ENCODE measurements at places on chromosomes 11 and 22.

DNA sequence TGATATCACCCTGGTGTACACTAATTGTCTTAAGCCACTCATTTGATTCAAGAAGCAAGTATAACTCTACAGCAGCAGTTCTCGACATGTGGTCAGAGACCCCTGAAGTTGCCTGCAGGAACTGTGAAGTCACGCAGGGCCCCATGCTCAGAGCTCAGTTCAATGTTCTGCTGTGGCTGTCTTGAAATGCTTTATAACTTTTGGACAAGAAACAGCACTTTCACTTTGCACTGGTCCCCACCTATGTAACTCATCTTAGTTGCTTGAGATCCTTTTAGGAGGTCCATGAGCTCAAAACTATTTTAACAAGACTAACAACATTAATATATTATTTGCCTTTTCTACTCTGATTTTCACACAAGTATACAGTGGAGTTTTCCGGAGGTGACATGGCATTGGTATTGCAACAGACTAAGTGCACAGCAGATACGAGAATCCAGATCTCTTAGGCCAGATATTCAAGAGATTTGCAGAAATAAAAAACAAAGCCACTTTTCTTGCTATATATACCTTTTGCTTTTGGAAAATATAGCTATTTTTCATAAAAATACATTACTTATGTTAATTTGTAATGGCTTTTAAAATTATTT is 64.8 kb downstream of the PRR5L start:
- DNase-seq: no peak

GRCh38 chr22:37777122-37777687 is 30.5 kb upstream of the GCAT start:
- DNase-seq: no peak

GRCh38 chr22:37661160-37661924 is 2.8 kb downstream of the PDXP start:
- no peak for DNase-seq

GRCh38 chr11:60389279-60389910 is 6.9 kb upstream of the MS4A14 start:
- DNase-seq: no peak

- no peak for DNase-seq
Observed at GRCh38 chr22:50544078-50544745, 1.5 kb upstream of the KLHDC7B start.

GRCh38 chr11:9821008-9821752 is 157.3 kb downstream of the SWAP70 start:
- no peak for DNase-seq

- no peak for DNase-seq
Observed at GRCh38 chr11:36048496-36049247, 104.8 kb downstream of the LDLRAD3 start.

DNA sequence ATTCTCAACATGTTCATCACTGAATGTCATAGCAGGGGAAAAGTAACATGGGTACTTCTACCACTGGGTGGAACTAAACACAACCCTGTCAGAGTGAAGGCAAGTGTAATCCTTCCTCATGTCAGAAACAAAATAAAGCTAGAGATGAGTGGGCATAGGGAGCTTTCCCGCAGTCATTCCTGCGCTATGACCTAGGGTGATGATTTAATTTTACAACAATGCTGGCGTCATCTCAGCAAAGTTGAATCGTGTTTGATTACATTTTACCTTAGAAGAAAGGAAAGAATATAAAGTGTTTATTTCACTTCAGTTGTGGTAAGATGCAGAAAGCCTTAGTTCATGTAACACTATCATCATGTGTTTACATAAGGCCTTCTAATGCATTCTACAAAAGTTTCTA is 355.6 kb downstream of the METTL15 start:
- no peak for DNase-seq

DNA sequence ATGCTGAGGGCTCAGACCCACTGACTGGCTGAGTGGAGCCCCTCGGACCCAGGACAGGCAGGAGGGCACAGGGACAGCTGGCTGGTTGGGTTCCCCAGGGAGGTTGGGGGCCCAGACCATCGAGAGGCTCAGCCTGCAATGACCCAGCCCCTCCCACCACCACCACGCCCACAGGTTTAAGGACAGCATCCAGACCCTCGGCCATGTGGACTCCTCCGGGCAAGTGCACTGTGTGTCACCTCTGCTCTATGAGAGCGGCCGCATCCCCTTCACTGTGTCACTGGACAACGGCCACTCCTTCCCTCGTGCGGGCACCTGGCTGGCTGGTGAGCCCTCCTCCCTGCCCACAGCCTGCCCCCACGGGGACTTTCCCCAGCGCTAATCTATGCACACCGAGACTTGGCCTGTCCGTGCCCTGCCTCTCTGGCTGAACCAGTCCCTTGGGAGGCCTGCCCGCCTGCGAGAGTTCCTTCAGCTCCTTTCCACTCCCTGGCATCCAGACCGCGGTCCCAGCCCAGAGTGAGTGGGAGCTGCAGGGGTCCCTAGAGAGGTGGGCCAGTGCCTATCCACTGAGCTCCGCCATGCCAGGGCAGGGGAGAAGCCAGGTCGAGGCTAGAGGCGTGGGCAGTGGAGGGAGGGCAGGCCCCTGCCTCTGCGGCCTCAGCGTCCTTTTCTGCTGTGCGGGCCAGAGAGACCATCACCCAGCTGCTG is 2.2 kb downstream of the SUSD2 start:
- DNase-seq: no peak

DNA sequence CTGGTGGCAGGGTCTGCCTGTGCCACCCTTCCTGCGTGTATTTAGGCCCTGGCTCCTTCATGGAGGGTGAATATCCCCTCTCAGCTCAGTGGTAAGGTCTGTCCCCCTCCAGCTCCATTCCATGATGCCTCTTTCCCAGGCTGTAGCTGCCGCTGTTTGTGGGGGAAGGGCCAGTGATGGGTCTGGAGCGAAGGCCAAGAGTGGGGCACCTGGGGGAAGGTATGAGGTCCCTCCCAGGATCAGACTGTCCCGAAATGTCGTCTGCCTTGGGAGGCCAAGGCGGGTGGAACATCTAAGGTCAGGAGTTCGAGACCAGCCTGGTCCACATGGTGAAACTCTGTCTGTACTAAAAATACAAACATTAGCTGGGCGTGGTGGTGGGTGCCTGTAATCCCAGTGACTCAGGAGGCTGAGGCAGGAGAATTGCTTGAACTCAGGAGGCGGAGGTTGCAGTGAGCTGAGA is 1.1 kb downstream of the CD151 start:
- no peak for DNase-seq

DNA sequence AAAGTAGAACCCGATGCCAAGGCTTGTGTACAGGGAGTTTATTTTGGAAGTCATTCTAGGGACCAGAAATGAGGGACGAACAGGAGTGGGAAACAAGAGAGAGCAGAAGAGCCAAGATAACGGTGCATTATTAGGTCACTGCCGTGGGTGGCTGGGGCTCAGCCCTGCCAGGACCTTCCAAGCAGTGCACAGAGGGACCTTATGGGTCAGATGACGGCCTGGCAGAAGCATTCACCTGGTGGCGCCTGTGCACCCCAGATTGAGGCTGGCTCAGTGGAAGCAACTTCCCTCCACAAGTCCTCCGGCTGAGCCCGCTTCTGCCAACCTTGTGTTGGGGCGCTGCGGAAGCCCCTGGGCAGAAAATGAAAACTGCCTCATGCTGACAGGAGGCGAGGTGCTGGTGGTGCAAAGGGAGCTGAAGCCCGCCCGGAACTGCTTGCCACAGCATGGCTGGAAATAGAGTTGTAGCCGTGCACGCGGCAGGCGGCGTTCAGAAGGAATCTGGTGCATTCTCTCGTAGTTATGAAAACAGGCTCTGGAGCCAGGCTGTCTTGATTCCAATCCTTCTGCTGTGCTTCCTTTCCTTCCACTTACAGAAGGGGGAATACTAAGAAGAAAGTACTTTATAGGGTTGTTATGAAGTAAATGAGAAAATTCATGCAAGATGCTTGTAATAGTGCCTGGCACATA is 22.2 kb upstream of the TP53I11 start:
- DNase-seq: no peak

- no peak for DNase-seq
Observed at GRCh38 chr11:88813233-88813915, 252.4 kb downstream of the GRM5 start.

- DNase-seq: no peak
Observed at GRCh38 chr11:124625504-124626168, 3.0 kb downstream of the TBRG1 start.

DNA sequence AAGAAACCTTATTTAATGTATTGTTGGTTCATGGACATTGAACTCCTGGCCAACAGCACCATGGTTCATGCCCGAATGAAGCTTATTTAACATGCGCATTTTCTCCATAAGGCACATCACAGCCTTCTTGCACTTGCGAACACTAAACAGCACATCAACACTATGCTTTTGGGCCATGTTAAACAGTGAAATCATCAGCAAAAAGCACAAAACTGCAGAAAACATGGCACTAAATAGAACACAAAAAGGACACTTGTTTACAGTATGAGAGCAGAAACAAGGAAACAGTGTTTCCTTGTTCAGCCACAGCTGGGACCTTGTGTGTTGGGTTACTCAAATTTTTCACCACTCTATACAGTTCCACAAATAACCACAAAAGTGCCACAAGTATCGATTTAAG is 122.3 kb downstream of the MSANTD4 start:
- no peak for DNase-seq

DNA sequence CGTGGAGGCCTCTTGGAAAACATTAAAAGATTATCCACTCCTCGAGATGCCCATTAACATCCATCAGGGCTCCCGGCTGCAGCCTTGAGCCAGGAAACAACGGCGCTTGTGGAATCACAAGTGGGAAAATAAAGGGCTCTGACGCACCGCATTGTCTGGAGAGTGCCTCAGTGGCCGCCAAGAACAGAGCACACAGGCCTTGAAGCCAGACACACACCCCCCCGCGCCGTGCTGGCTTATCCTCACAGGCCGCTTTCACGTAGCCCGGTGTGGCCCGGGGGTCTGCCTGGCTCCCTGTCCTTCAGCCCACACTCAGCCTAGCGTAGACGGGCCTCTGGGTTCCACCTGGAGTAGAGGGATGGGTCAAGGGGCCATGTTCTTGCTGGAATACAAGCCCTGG is 1020.5 kb downstream of the BRD1 start:
- no peak for DNase-seq

- DNase-seq: no peak
Observed at GRCh38 chr11:12094872-12095800, 15.3 kb upstream of the MICAL2 start.

- no peak for DNase-seq
Observed at GRCh38 chr22:30921108-30921507, 47.5 kb downstream of the MORC2 start.

- no peak for DNase-seq
Observed at GRCh38 chr11:19524171-19524671, 188.4 kb upstream of the NAV2 start.

DNA sequence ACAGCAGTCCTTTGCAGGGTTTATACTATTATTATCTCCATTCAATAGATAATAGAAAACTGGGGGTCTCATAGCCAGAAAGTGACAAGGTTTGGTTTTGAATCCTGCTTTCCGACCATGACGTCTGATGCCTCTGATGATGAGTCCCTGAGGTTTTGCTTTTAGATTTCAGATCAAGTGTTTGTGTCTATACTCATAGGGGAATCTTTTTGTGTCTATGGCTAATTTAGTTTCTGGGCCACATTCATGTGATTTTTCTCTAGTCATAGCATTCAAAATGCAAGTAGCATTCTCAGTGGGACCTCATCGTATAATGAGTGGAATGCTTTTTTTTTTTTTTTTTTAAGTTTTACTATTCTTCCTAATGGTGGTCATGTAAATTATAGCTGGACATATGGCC is 72.9 kb downstream of the TNRC6B start:
- no peak for DNase-seq
